Placental pericyte (primary cell): ENCODE measurements at places on chromosomes 12 and 14. TPM values are rescaled to one million over a fixed set of nuclear protein-coding genes. Genes with fewer than 3 reads are reported as not detected.

The SDS gene
- not detected in 2 replicates for total RNA-seq

The NAV3 gene
- total RNA-seq, result 62.4 and 180 TPM in 2 replicates

The KRT80 gene
- 0.22 and 1.4 TPM in 2 replicates for total RNA-seq

The IL31 gene
- not detected in 2 replicates for total RNA-seq

The HOXC12 gene
- total RNA-seq, result not detected in 2 replicates

The DNAH10 gene
- 0.14 and 0.88 TPM in 2 replicates for total RNA-seq

The CSRP2 gene
- total RNA-seq, result 23.4 and 30.4 TPM in 2 replicates

The AICDA gene
- total RNA-seq, result not detected in 2 replicates

The ADAMTS20 gene
- total RNA-seq, result not detected in 2 replicates

The INHBC gene
- total RNA-seq, result not detected in 2 replicates

The ALG10B gene
- total RNA-seq, result 1.8 and 5.4 TPM in 2 replicates

The GATC gene
- 13.3 and 16.9 TPM in 2 replicates for total RNA-seq

The PHETA1 gene
- total RNA-seq, result 5.9 and 12.2 TPM in 2 replicates

The SYNDIG1L gene
- not detected in 2 replicates for total RNA-seq

The GLT8D2 gene
- 22.5 and 28.2 TPM in 2 replicates for total RNA-seq

The PAH gene
- not detected in 2 replicates for total RNA-seq

The CCDC198 gene
- not detected in 2 replicates for total RNA-seq

The SERPINA12 gene
- total RNA-seq, result not detected in 2 replicates

The CCDC184 gene
- total RNA-seq, result 0.29 and 1.1 TPM in 2 replicates

The NINJ2 gene
- 0.22 and 0.57 TPM in 2 replicates for total RNA-seq

The ANKRD33 gene
- not detected in 2 replicates for total RNA-seq

The RNASE3 gene
- total RNA-seq, result not detected in 2 replicates

The SUOX gene
- 5.9 and 17.3 TPM in 2 replicates for total RNA-seq

The COL2A1 gene
- 0.14 TPM in 1 of 2 replicates, not detected in the other for total RNA-seq

The TPPP2 gene
- not detected in 2 replicates for total RNA-seq

The MYO1H gene
- total RNA-seq, result not detected in 2 replicates

The PHLDA1 gene
- total RNA-seq, result 131 and 380 TPM in 2 replicates

The TMEM63C gene
- under 0.01 TPM in 1 of 2 replicates, not detected in the other for total RNA-seq

The OTX2 gene
- not detected in 2 replicates for total RNA-seq

The UNC79 gene
- under 0.01 TPM in 1 of 2 replicates, not detected in the other for total RNA-seq

The KRT74 gene
- total RNA-seq, result not detected in 2 replicates
